Non-pigmented ciliary epithelial cell (primary cell): ENCODE measurements at places on chromosomes 5 and 9.

GRCh38 chr5:156414391-156414790, 87.4 kb downstream of the SGCD start:
- DNase-seq: no peak

DNA sequence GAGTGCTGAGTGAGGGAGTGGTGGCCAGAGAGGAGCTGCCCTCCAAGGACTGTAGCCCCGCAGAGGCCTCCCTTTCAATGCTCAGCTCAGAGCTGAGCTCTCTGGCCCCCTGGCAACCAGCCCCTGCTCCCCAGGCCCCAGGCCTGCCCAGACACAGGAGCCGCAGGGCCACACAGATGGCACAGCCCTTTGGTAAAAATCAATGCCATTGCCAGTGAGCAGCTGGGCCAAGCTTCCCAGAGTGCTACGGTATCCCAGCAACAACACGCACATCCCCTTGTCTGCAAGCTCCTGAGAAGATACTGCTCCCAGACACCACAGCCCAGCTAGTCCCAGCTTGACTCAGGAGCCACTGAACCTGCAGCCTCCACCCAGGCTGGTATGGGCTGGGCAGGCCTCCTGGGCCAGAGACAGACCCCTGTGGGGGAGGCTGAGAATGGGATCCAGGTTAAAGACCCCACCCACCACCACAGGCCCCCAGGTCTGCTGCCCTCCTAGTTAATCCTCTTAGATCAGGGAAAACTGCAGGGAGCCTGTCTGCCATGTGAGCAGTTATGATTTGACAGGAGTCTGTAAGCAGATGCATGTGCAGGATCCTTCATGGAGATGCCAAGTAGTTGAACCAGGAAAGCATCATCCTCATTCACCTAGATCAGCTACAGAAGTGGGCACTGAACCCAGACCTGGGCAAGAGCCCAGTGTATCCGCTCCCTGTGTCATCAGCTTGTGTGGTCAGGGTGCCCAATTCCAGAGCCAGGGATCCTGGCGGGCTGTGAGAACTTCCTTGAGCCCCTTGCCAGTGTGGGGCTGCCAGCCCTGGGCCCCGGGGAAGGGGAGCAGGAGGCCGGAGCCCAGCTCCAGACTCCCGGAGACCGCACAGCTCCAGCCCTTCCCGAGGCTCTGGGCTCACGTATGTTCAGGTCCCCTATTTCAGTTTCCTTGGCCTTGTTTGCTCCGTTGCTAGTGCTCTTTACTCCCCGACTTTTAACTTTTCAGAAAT, 26.7 kb upstream of the ADAMTS2 start:
- no peak for DNase-seq

DNA sequence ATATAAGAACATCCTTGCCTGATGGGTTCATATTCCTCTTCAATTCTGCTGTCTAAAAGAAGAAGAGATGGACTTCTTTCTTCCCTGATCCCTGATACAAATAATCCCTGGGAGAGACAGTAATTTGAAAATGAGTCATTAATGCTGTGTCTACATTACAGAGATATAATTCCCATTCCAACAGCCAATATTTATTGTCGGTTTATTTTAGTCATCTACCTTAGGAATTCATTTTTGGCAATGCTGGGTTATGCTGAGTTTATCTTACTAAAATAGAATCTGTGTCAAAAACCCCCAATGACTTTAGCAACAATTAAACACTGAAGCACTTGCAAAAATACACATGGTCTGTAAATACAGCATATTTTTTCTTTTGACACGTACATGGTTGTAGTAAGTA, 23.9 kb downstream of the ZNF474 start:
- DNase-seq: no peak

DNA sequence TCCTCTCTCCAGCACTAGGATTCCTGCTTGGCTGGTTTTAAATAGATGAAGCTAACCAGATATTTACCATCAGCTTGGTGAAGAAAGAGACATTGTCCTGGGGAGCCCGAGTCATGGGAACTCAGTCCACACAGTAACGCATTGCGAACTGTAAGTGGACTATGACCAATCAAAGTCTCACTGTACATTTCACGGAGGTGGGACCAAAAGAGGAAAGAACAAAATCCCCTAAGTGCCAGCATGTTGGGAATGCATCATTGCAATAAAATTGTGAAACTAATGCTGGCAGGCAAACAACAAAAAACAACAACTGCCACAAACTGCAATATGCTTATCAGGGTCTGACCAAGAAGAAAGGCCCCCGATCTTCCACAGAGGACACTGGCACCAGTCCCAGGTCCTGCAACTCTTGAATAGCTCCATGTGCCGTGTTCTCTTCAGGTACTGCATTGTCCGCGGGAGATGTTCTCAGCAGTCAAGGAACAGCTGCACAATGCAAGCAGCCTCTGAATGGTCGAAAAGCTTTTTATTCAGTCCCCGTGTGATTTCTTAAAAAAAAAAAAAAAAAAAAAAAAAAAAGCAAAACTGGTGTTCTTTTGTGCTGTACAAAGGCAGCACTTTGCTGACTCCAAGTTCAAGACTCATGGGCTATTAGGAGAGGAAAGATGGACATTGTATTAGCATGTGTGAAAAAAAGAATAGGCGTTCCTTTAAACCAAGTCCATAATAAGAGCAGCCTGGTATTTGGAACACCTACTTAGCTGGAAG, 38.1 kb downstream of the SEMA6A start:
- DNase-seq: no peak

DNA sequence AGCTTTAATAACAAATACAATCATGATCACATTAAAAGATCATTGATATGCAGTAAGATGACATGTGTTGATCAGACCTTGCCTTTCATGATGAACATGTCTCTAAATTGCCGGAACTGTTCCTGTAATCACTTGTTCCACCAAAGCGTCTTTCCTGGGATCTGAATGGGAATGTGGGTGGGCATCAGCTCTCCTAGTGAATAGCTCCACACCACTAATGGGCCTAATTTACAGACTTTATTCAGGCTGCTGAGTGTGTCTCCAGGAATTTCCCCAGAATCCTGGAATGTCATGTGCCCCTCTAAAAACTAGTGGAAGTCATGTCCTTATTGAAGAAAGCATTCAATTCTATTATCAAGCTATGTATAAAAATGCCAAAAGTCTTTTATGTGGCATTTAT, 765.1 kb upstream of the CTNND2 start:
- DNase-seq: no peak

DNA sequence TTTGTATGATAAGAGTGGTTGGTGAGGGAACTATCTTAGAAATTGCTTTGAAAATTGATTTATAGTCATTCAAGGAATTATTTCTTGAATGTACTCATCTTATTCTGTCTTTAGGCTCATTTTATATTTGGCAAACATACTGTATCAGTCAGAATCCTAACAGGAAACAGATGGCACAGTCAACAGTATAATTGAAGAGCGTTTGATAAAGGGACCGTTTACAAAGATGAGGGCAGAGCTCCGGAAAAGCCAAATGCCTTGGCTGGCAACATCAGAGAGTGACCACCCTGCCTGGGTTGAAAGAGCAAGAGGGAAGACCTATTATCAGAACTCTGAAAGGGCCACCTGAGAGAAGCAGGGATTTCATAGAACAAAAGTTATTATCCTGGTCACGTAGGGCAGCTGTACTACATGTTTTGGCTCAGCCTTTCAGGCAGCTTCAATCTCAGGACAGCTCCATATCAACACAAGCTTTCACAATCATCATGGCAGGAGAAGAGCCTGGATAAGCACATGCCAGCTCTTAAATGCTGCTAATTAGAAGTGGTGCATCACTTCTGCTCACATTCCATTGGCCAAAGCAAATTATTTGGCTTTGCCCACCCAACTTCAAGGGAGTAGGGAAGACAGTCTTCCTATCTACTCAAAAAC, 47.2 kb upstream of the ARL15 start:
- DNase-seq: no peak

DNA sequence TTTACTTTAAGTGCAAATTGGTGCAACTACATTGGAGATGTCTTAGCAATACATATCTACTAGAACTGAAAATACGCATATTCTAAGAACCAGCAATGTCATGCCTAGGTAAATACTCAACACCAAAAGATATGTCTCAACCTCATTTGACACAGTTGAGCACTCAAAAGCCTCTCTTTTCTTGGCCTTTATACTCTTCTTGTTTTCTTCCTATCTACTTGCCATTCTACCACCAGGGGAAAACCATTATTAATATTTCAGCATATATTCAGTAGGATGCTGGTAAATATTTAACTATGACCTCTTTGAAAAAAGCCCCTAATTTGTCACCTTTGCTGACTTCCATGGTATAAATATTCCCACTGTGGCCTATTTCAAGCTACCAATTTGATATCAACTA, 443.8 kb downstream of the LRRC70 start:
- DNase-seq: no peak

DNA sequence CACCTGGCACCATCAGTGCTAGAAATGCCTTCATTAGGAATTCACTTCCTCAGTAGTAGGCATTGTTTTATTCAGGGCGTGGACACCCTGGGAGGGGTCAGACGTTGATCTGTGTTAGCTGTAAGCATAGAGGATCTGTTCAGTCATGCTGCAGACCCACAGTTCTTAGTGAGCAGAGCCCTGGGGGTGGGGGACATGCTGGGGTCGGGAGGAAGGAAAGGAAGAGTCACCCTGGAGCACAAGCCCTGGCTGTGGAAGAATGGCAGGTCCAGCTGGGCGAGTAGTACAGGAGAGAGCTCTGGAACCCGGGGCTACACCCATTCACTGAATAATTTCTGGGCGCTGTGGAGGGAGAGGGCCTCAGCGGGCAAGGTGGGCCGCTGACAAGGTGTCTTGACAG, 172.5 kb downstream of the FSTL4 start:
- no peak for DNase-seq

- DNase-seq: peak; percentile 91
These were observed 4.5 kb downstream of the ZNF608 start for GRCh38 chr5:124741711-124742496.

- DNase-seq: no peak
These were observed 8.7 kb upstream of the GRIN1 start for GRCh38 chr9:137130176-137130755.

GRCh38 chr5:32030222-32030621, 143.9 kb downstream of the GOLPH3 start:
- DNase-seq: no peak

- no peak for DNase-seq
These were observed 46.5 kb downstream of the SVEP1 start for GRCh38 chr9:110532908-110533665.

DNA sequence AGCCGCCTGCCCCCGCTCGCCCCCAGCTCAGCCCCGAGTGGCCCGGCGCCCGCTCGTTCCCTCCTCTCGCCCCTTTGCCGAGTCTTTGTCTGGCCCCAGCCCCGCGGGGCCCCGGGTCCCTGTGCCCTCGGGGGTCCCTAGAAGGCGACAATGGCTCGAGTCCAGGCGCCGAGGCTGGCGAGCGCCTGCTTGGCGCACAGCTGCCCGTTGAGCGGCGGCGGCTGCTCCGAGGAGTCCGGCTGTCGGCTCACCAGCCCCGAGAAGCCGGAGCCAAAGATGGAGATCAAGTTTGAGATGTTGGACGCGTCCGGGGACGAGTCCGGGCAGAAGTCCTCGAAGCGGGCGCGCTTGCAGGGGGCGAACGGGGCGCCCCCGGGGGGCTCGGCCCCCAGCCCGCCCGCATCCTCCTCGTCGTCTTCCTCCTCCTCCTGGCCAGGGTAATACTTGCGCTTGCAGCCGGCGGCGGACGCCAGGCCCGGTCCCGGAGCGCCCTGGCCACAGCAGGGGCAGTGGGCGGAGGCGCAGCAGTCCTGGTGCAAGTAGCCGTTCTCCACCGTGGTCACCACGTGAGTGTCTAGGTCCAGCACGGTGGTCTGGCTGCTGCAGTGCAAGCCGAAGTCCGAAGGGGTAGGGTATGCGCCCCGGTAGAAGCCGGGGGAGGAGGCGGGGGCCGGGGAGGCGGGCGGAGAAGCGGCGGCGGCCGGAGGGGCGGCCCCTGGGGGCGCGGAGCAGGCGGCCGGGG, 1.2 kb downstream of the IER5L start:
- DNase-seq: no peak

DNA sequence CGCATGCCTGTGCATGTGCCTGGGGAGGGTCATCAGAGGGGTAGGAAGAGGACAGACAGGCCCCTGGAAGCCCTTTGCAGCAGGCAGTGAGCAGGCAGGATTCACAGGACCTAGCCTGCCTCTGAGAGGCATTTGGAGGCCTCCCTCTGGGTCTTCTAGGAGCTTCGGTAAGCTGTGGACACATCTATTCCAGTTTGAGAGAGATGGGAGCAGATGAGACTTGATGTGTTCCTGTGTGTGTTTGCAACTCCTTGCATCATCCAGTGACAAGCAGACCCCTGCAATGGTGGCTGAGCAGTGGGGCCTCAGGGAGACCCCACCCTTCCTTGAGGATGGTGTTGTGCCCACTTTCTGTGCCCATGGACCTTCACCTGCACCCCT, 64.0 kb downstream of the GADD45G start:
- no peak for DNase-seq

DNA sequence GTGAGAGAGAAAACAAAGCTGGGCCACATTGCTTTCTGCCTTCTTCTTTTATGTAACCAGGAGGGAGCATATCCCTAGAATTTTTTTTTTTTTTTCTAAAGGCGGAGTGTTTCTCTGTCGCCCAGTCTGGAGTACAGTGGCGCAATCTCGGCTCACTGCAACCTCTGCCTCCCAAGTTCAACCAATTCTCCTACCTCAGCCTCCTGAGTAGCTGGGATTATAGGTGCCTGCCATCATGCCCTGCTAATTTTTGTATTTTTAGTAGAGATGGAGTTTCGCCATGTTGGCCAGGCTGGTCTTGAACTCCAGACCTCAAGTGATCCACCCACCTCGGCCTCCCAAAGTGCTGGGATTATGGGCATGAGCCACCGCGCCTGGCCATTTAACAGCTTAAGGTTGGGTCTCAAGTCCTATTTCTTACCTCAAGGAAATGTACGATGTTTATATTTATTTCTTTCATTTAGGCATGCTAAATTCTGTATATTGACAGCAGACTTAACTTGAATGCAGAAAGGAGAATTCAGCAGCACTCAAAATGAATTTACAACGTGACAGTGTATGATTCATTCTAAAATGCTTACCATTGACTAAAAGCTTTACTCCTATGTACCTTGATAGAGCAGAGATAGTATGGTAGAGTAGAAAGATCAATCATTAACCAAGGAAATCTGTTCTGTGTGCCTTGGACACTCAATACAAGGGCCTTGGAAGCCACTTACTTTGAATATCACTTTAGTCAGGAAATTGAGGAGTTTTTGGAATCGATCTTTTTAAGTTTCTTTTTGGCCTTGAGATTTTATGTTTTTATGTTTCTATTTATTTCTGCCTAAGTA, 100.9 kb downstream of the F2RL2 start:
- no peak for DNase-seq

GRCh38 chr9:27394826-27395201, 97.9 kb upstream of the EQTN start:
- DNase-seq: no peak

GRCh38 chr5:107370396-107370968, 300.3 kb downstream of the EFNA5 start:
- DNase-seq: no peak

- DNase-seq: no peak
These were observed 239.9 kb downstream of the FSTL4 start for GRCh38 chr5:133372293-133372937.
